ENCODE measurements at places on chromosomes 12 and 14. TPM values are rescaled to one million over a fixed set of nuclear protein-coding genes. Genes with fewer than 3 reads are reported as not detected.

- no peak for DNase-seq
Observed at GRCh38 chr14:55131370-55132137, 2.5 kb downstream of the LGALS3 start.

- no peak for DNase-seq
Observed at GRCh38 chr12:82357845-82358199, 365 bp downstream of the CCDC59 start.

DNA sequence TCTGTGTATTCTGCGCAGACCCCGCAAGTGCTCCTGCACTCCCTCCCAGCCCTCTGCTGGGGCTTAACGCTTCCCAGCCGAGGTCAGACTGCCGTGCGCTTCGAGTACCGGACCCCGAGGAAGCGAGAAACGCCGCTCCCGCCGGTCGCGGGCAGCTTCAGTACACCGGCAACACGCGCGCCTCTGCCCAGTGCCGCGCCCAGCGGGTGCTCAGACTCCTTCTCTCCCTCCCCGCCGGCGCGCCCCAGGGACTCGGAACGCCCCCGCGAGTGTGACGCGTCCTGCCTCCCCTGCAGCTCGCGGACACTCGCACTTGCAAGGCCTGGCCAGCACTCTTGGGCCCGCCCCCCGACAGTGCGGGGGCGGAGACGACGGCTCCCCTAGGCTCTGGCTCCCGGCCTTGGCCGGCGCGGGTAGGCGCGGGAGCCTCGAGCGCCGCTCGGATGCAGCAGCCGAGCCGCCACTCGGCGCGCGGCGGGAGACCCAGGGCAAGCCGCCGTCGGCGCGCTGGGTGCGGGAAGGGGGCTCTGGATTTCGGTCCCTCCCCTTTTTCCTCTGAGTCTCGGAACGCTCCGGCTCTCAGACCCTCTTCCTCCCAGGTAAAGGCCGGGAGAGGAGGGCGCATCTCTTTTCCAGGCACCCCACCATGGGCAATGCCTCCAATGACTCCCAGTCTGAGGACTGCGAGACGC is at the start of gene PTGER2:
PTGER2 (plus strand) TSS at position 410 of the 692 bp plus-strand sequence; CDS start at position 647, 237 bp downstream.
- peak; percentile 30 for DNase-seq

DNA sequence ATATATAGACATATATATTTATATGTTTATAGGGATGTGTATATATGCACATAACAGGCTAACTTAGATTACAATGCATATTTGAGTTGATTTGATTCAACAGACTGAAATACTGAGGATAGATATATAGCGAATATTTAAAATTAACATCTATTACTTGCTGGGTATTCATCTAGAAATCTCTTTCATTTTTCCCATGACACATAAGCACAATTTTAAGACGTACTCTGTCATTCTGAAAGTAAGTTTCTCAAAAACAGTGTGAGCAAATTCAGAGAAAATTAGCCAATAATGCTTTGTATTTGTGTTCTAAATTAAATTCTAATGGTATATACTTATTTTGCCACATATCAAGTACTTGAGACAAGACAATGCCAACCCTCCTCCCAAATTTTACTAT is 907.5 kb upstream of the MDGA2 start:
- no peak for DNase-seq

DNA sequence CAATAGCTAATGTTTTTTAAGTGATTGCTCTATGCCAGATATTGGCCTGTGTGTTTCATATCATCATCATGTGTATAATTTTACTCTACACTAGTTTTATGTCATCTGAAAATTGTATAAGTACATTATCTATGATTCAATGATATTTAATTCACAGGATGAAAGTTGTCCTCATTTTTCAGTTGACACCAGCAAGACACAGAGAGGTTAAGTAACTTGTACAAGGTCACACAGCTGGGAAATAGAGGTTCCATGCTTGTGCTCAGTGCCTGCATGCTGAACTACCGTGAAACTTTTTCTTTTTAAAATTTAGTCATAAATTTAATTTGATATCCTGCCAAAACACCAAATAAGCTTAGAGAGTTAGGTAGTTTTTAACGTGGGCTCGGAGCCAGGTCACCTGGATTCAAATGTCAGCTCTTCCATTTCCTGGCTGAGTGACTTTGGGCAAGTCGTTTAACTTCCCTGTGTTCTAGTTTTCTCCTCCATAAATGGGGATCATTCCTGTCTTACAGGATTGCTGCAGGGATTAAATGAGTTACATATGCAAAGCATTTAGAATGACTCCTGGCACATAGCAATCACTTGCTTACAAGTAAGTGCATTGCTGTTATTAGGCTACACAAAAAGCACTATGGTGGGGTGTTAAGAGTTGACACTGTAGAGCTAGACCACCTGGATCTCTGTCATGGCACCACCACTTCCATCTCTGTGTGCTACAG is 183.9 kb downstream of the ETV6 start:
- DNase-seq: no peak

GRCh38 chr12:19093218-19093617 is 36.3 kb upstream of the PLEKHA5 start:
- no peak for DNase-seq

DNA sequence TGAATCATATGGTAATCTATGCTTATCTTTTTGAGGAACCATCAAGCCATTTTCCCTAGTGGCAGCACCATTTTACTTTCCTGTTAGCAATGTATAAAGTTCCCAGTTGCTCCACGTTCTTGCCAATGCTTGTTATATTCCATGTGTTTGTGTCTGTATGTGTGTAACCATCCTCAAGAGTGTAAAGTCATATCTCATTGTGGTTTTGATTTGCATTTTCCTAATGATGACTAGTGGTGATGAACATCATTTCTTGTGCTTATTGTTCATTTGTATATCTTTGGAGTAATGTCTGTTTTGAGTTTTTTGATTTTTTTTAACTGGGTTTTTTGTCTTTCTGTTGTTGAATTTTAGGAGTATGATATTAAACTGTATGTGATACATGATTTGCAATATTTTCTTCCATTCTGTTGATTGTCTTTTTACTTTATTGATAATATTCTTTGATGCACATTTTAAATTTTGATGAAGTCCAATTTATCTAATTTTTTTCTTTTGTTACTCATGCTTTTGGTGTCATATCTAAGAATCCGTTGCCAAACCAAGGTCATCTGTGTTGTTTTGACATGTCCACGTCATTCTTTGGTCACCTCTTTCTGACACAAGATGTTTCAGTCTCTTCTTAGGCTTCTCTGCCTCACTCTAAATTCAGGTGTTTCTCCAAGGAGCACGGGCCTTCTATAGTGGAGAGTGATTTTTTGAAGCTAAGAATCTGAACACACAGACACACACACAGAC is 36.1 kb downstream of the PPHLN1 start:
- DNase-seq: no peak

Gene OR4K5
- total RNA-seq: not detected

Gene NANOG
- total RNA-seq: not detected

Gene RNASE12
- total RNA-seq: not detected

Gene RTN1
- total RNA-seq: 870 TPM

Gene MYF5
- not detected for total RNA-seq

Data from occipital lobe (tissue), 3 donors.